ENCODE measurements at places on chromosomes 13 and 19.

GRCh38 chr19:33152176-33152575, 20.3 kb downstream of the WDR88 start:
- DNase-seq, result no peak

GRCh38 chr19:14050512-14050911, 11.4 kb downstream of the PALM3 start:
- no peak for DNase-seq

DNA sequence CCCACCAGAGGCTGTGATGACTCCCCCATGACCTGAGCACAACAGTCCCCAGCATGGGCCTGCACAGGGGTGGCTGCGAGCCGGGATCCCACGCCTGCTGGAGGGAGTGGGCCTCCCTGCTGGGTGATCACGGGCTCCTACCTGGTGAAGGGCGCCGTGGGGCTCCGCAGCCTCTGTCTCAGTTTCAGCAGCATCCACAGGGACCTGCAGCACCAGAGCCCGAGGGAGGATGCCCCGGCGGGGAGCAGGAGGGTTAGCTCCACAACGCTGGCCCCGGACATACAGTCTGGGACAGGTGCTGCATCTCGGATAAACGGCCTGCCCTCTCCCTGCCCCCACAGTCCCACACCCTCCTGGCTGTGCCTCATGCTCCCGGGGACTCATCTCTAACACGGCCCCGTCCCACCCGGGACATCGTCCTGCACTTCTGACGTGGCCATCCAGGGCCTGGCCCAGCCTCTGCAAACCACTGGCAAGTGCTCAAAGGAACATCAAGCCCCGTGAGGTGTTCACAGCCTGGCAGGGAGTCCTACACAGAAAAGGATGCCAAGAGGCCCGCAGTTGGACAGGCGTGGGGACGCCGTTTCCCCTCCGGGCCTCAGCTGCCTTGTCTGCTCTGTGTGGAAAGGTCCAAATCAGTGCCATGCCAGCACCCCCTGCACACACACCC, 10.5 kb downstream of the PEX11G start:
- no peak for DNase-seq

DNA sequence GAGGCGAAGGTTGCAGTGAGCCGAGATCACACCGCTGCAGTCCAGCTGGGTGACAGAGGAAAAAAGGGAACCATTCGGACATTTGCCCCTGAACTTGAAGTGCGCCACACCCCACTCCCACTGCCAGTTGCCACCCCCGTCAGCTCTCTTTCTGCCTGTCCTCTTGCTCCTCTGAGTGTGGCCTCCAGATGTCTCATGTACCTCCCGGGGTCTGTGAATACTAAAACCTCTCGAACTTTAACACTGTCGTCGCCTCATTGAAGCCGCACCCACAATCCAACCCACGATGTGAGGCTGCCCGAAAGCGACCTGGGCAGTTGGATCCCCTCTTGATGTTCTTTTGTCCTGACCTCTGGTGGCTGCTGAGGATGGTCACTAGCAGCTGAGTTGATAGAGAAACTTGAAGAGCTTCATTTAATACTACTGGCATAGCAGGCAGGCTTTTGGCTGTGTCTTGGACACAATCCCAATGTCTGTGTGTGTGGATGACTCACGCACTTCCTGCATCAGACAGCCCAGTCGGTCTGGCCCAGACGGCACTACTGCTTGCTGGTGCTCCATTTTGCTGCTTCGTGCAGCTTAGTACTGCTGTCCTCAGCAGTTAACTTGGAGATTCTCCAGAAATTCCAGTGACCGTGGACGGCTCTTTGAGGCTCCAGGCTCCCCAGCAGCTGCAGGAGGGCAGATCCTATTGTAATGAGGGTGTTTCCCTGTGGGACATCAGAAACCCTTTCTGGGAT, 4.2 kb downstream of the FPR3 start:
- DNase-seq, result no peak

GRCh38 chr19:56671613-56671994, at the start of gene ZNF835:
TSS of gene ZNF835 (minus strand) at chr19:56671757. CDS start at chr19:56665198, 6,559 bp downstream.
- peak; percentile 28 for DNase-seq

DNA sequence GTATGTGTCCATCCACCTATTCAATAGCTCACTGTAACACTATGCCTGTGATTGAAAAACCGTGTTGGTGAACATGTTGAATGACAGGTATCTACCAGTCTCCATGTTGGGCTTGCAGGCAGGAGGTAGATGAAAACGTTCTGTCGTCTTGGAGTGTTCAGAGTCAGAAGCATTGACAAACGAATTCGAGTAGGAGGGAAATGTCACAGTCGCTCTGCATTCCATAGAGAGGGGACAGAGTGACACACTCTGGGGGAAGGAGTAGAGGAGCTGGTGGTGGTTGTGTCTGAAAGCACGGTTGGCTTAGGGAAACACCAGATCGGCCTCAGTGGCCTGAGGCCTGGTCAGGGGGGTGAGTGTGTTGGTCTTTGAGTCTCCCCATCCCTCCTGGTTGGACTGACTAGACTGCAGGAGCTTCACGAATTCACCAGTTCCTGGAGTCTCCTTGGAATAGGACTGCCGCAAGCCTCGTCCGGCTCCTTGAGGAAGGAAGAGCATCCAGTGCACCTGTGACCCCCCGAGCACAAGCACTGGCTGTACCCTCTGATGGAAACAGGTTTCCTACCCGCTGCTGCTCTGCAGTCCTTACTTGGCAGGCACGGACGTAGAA, 105.0 kb upstream of the C1QTNF9B start:
- DNase-seq, result no peak

DNA sequence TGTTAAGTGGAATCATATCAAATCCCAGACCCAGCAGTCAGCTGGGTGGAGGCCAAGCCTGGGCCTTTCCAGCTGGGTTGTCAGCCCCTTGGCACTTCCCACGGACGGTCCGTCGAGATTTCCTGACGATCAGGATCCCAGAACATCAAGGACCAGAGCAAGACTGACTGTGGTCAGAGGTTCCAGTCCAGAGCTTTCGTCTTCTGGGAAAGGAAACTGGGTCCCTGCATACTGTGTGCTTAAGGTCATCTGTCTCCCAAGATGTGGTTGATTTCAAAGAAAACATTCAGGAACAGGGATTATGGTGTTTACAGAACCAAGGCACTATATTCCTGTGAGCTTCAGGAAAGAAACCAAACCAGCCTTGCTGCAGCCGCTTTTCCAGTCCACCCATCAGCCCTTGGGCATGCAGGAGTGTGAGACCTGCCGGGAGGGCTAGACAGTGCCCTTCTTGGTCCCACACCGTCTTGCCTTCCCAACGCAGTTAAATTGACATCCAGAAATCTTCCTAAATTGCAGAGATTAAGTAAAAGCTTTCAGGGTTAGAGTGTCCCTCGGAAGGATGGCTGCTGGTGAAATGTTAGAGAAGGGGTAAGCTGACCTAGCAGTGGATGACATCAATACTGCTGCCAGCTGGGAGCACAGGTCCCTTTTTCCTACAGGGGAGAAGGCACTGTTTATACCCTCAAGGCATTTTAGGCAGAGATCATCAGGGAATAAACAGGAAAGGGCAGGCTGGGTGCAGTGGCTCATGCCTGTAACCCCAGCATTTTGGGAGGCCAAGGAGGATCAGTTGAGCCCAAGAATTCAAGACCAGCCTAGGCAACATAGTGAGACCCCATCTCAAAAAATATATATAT, 5.0 kb upstream of the C19orf33 start:
- DNase-seq, result no peak

GRCh38 chr13:67094952-67095351, 135.2 kb downstream of the PCDH9 start:
- no peak for DNase-seq

GRCh38 chr13:109699628-109700071, 86.7 kb downstream of the IRS2 start:
- DNase-seq, result no peak

- DNase-seq, result no peak
These were observed 280.6 kb downstream of the FOXO1 start for GRCh38 chr13:40385858-40386180.

- DNase-seq, result no peak
These were observed 4.9 kb upstream of the ERCC1 start for GRCh38 chr19:45428384-45429231.

DNA sequence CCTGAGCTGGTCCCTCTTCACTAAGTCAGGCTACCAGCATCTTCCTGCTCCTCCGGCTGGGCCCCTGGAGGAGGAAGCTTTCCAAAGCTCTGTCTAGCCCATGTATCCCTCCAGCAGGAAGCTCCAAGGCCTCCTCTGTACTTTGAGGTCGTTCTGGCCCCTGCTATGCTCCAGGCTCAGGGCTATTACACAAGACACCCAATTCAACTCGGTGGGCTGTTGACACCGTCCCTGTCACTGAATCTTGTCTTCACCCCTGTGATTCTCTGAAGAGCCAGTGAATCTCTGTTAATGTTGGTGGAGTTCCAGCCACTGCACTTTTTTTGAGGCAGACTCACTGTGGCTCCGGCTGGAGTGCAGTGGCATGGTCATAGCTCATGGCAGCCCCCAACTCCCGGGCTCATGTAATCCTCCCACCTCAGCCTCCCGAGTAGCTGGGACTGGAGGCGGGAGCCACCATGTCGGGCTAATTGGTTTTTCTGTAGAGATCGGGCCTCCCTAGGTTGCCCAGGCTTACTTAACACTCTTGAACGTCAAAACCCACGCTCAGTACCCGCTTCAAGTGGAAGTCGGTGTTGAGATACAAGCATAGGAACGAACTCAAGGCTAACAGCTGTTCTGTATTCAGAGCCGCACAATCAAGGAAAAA, 512 bp upstream of the REX1BD start:
- no peak for DNase-seq

DNA sequence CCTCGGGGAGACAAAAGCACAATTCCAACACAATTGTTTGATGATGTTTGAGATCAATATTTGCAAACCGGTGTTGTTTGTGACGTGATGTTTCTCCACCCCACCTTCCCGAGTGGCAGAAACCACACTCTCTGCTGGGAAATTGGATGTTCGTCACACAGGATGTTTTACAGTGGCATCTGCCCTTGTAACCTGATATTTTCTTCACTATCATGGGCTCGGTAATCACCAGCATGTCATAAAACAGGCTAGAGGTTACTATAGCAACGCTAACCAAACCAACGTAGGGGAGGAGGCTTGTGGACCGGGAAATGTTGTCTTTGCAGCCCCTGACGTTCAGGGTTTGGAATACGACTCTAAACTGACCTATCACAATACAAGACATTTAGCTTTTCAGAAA, 454.5 kb downstream of the IRS2 start:
- no peak for DNase-seq

Data from esophagus squamous epithelium (tissue), 5 donors.